ENCODE measurements at places on chromosomes 5 and 9. TPM values are rescaled to one million over a fixed set of nuclear protein-coding genes. Genes with fewer than 3 reads are reported as not detected.

DNA sequence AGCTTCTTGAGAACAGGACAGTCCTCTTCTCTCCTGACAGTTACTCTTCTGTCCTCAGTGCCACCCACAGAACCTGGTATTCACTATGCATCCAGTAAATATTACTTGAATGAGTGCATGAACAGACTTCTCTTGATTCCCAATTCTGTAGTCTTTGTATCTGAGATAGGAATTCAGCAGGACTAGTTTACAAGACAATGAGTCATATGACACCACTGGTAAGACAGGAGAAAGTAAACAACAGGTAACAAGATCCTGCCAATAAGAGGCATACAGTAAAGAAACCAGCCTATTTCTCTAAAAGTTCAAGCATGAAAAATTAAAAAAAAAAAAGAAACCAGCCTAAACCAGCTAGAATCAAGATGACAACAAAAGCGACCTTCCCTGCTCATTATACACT, 6.2 kb downstream of the ZNF883 start:
- DNase-seq, result no peak

- DNase-seq, result peak; percentile 34
Observed at GRCh38 chr5:157387683-157388093, 72.3 kb upstream of the NIPAL4 start.

DNA sequence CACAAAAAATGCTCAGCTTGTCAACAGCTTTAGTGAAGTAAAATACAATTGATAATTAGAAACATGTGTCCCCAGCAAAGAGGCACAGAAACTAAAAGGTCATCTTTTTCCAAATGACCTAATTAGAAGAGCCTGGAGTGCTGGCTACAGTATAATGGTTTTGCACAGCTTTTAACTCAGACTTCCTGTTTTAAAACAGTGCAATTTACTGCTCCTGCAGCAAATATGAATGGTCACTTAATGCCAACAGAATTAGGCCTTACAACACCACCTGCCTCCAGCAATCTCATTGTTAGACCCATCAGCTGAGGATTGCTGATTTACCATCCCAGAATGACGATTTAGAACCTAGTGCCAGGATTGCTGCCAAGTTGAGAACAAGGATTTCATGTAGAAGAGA, 239.3 kb downstream of the CETN3 start:
- no peak for DNase-seq

GRCh38 chr5:88256872-88257271, 11.8 kb downstream of the TMEM161B start:
- no peak for DNase-seq

WDR31 gene
- total RNA-seq, result 8.1 TPM

DNA sequence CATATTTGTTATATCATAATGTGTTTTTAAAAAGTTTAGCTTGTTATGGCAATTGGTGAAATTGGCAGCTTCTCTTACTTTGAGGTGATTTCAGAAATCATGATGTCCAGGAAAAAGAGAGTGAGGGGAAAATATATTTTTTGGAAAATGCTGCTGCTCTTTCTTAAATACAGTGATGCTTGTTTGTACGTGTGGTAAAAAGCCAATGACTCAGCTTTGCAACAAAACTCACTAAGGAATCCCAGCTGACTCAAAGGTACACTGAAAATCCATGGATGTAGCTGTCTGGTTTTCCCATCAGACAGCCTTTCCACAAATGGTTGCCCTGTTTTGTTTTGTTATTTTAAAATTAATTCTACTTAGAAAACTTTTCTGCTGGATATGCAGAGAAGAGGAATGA, 306.4 kb upstream of the PAPPA start:
- no peak for DNase-seq

DNA sequence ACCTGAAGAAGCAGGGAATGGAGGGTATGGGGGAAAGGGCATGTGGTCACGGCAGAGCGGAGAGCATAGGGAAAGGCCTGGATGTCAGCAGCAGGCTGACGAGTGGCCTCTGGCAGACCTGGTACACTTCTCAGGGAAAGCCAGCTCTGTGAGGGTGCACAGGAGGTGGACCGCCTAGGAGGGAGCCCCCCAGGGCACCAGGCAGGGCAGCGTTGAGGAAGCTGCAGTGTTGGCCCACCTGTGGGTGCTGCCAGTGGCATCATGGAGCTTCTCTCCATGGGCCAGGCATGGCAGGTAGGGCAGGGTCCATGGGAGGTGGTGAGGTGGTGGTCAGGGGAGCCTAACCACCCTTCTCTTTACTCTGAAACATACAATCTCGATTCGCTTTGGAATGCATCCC, 143.0 kb upstream of the PITX1 start:
- peak; percentile 8 for DNase-seq

SLC2A8 gene
- total RNA-seq, result 25.0 TPM

DNA sequence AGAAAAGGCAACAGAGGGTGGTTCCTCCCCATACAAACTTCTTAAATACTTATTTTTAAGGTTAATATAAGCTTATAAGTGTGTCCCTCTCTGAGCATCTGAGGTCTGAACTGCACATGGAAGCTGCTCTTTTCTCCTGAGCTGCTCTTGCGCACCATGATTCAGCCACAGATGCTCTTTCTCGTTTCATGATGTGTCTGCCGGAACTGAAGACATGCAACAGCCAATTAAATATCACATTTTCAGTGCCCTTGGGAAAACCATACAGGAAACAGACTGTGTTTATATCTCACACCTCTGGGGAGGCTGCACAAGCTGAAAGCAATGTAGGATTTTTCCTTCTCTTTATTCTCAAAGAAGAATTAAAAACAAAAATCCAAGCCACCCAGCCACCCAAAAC, 96.8 kb upstream of the NREP start:
- no peak for DNase-seq

CDH10 gene
- 0.14 TPM for total RNA-seq

SLC4A9 gene
- 0.86 TPM for total RNA-seq

NAIP gene
- 21.3 TPM for total RNA-seq

DNA sequence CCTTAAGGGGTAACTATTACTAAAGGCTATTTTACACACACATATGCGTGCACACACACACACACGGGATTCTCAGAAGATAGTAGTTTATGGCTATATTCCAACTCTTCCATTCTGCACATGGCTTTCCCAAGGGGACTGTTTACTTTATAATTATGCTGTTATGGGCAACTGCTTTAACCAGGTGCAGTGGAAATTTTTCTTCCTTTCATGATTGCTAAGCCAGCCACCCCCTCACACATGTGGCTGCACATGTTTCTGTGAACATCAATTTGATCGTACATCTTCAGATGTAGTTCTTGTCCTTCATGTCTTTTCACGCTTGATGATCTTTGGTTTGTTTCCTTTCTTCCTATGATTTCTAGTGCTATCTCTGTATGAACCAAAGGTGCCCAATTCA, 37.0 kb downstream of the MRPS30 start:
- DNase-seq, result no peak

GRCh38 chr9:107029146-107029545, 166.2 kb downstream of the ZNF462 start:
- DNase-seq, result no peak

Measured in mucosa of gallbladder (tissue), 1 donor.